ENCODE measurements at places on chromosomes 5 and 9.
A peak's percentile ranks its signal among the peaks of the same experiment; 100 is the strongest.

- no peak for DNase-seq
These were observed at the start of gene SPAAR for GRCh38 chr9:35909274-35909673. Gene SPAAR, plus strand, starts transcription at chr9:35909490. Its CDS starts 974 bp downstream, at chr9:35910464.

GRCh38 chr5:8396756-8397155, 527.8 kb downstream of the MTRR start:
- DNase-seq: no peak

DNA sequence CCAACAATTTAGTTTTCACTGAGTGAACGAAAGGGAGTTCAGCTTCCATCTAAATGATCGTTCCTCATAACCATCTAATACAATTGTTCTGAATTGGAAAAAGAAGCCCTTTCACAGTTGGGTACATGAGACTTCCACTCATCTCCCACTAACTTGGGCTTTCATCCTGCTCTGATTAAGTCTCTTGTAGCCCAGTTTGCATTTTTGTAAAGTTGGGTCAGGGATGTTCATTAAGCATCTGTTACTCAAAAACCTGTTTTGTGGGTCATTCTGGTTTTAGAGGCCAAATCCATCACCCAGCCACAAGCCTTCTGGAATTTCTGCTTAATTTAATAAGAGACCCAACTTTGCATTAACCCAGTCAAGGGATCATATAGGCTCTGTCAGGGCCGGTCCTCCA, 385.3 kb downstream of the BNC2 start:
- DNase-seq: no peak

GRCh38 chr5:31531543-31531887, 378 bp downstream of the DROSHA start:
- peak; percentile 11 for DNase-seq

DNA sequence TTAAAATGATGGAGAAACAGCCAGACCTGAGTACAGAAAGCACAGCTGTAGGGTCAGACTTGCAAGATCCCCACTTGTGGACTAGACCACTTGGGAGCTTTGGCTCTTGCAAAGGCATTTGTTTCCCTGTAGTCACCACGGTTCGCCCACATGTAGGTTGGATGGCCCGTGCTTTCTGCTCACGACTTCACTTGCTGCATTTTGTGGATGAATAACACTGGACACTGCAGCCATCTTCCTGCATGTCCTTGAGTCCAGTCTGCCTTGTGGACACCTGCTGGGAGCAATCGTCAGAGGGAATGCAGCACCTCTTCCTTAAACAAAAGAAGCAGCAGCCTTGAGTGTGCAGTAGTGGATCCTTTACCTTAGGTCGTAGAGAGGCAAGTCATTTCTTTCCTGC, 372.9 kb upstream of the IRX2 start:
- no peak for DNase-seq

DNA sequence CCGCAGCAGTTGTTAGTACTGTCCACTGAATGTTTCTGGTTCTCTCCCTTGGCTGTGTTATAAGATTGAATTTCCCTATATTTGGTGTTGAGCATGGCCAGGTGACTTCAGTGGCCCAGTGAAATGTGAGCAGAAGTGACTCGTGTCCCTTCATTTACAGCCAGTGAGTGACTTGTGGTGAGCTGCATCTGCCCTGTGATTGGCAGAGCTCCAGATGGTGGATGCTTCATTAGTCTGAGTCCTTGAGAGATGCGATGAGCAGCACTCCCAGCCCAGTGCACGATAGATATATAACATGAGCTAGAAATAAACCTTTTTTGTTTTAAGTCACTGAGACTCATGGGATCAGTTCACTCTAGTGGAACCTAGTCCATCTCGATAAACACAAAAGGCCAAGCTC, 19.3 kb downstream of the PCSK5 start:
- DNase-seq: no peak

- DNase-seq: no peak
These were observed 3.8 kb downstream of the TMEM8B start for GRCh38 chr9:35832814-35833213.

GRCh38 chr5:41794471-41794870, 75.8 kb downstream of the OXCT1 start:
- DNase-seq: no peak

GRCh38 chr5:67319935-67320725, 123.5 kb upstream of the CD180 start:
- DNase-seq: no peak

- no peak for DNase-seq
These were observed 174.6 kb upstream of the ZNF608 start for GRCh38 chr5:124920909-124921666.

- DNase-seq: no peak
These were observed 514 bp downstream of the STOML2 start for GRCh38 chr9:35102465-35102768.

DNA sequence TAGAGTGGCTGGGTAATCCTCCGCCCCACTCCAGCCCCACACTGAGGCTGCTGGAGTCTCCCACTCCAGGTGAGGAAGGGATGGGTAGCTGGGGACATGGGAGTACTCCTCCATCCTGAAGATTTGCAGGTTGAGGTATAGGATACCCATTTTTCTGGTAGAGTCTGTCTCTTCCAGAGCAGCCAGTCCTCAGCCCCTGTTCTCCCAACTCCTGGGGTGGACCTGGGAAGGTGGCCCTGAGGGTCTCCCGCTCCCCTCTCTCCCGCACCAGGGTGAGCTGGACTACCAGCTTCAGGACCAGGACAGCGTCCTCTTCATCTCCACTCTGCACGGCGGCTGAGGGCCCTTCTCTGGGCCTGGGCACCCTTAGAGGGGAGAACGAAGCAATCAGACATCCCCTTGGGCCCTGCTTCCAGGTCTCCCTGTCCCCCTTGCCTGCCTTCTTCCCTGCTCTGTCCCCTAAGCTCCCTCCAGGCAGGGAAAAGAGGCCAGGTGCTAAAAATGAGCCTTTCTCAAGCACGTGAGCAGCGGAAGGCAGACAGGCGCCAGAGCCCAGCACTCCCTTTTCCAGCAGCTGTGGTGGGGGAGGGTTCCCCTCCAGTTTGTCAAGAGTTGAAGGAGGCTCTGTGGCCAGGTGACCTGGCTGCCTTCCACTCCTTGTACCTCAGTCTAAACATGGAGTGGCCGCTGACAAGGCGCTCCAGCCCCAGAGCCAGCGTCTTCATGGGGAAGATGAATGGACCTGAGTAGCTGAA, 18.4 kb downstream of the URM1 start:
- no peak for DNase-seq

DNA sequence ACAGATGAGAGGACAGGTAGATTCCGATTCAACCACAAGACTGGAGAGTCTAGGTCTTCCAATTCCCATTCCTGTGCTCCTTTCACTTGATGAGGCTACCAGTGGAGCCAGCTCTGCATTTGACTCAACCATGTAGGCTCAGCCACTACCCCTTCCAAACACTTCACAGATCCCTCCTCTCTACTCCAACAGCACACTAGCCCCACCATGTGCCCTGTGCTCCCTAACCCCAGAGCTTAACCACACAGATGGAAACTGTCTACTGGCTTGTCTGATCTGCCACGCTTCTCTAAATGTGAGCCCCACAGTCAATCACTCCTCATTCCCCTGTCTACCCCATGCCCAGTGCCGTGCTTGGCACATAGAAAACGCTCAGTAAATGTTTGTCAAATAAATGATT, 508.2 kb downstream of the CDK5RAP2 start:
- no peak for DNase-seq

GRCh38 chr9:136327304-136327974, at the start of gene GPSM1:
Gene GPSM1, plus strand, starts transcription at chr9:136327539. Its CDS starts 157 bp downstream, at chr9:136327696.
- peak; percentile 60 for DNase-seq

GRCh38 chr9:109512170-109512756, 14.2 kb upstream of the PTPN3 start:
- no peak for DNase-seq

GRCh38 chr5:36724467-36725332, 118.3 kb downstream of the SLC1A3 start:
- DNase-seq: peak; percentile 32

- DNase-seq: no peak
These were observed 1.4 kb downstream of the PCDH1 start for GRCh38 chr5:141876628-141877355.

DNA sequence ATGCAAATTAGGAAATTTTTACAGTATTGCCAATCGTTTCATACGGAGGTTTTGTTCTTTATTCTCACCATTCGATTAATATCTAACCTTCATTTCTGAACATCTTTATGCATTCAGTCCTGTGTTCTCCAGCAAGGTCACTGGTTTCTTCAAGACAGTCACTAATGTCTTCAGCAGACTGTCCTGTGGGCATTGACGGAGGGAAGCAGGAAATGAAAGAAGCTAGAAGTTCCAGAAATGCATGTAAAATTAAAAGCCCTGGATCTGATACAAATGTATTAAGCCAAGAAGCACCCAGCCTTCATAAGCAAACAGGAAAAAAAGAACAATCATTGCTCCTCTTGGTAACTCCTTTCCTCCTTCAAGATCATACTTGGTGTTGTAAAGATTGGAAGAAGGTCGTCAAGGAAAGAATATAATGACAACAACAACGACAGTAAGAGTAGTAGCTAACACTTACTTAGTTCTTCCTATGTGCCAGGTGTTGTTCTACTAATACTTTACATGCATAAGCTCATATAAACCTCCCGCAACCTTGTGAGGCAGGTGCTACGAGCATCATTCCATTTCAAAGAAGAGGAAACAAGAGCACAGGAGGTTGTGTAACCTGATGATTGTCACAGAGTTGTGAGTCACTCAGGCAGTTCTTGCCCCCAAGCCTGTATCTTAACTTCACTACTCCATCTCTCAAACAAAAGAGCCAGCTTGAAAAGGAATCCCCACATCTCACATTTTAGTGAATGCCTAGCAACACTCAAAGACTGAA, 59.9 kb upstream of the CER1 start:
- no peak for DNase-seq

GRCh38 chr5:40235471-40236400, 444.0 kb upstream of the PTGER4 start:
- DNase-seq: no peak

DNA sequence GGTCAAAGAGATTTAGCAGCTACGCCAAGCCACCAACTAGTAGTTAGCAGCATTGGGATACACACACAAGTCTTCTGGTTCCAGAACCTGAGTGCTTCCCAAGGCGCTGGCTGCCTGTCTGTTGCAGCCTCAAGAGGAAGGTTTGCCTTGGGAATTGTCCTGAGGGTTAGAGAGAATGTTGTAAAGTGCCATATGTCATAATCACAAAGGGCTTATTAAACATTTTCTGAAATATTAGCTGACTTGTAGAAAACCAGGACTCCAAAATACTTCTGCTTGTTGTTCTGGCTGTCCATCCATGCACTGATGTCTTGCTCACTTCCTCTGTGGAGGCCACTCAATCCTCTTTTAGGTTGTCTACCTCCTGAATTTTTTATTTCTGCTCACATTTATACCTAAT, 46.3 kb downstream of the SLC36A1 start:
- no peak for DNase-seq

- no peak for DNase-seq
These were observed 5.8 kb downstream of the TRUB2 start for GRCh38 chr9:128316421-128316820.

- peak; percentile 72 for DNase-seq
These were observed 41.6 kb upstream of the LCP2 start for GRCh38 chr5:170338933-170339779.

DNA sequence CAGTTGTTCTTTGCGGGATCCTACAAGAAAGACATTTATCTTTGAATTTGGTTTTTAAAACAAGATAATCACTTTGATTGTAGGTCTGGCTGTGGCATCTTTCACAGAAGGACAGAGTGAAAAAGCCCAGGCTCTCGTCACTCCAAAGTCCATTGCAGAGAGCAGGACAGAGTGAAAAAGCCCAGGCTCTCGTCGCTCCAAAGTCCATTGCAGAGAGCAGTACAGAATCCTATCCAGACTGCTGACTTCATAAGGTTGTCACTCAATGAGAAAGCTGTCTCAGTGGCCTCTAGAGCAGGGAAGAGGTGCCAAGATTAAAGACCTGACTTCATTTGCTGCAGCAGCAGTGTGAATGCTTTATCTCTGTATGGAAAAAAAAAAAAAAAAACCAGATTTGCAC, 16.3 kb upstream of the GPX8 start:
- no peak for DNase-seq

DNA sequence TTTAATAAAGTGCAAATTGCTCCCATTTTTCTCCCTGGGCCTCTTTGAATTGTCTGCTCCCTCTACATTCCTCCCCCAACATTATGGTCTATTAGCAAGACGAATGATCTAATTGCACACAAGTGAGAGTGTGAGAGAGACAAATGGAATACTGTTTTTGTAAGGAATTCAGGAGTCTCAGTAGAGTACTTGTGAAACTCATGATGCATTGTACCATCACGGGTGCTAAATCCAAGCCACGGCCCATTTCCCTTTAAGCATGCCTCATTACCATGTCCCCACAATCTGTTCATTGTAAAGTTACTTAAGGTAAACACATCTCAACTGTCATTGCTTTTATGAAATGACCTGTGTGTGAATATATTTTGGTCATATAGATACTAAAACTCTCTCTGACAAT, 62.8 kb downstream of the CD180 start:
- no peak for DNase-seq

- DNase-seq: no peak
These were observed 2.3 kb upstream of the IL17B start for GRCh38 chr5:149381261-149381985.

DNA sequence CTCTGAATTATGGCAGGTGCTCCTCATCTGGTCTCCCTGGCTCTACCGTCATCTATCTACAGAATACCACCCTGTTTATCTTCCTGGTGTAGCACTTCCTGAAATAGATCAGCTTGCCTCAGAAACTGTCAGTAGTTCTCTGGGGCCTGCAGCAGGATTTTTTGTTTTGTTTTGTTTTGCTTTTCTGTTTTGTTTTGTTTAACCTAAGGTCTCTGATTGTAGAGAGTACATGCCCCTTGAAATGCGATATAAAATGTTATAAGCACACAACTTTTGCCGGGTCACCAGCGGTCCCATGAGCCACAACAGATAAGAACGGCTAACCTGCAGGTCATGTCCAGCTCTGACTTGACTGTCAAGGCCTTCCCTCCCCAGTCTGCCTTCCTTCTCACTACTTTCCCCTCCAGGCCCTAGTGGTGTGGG, 26.6 kb upstream of the CREBRF start:
- no peak for DNase-seq

GRCh38 chr5:76351577-76351976, 51.5 kb upstream of the IQGAP2 start:
- no peak for DNase-seq

- DNase-seq: no peak
These were observed 40.9 kb downstream of the AMBP start for GRCh38 chr9:114037249-114037648.

- no peak for DNase-seq
These were observed 3.2 kb upstream of the P4HA2 start for GRCh38 chr5:132230871-132231270.

DNA sequence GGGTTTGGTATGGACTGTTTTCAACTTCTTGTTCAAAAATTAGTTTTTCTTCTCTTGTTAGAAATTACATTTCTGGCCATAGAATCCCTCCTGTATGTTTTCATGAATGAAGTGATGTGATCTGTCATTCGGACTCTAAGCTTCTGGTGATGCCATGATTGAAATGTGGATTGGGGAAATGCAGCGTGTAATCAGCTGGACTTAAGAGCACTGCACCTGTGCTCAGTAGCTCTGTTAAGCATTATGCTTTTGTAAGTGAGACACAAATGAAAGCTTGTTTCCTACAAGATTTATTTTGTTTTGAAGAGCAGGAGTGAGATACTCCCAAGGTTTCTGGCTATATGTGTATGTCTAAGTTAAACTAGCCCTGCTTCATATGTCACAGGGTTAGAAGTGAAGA, 24.0 kb upstream of the FAM120AOS start:
- no peak for DNase-seq
